ENCODE measurements at places on chromosomes 16 and 17.

DNA sequence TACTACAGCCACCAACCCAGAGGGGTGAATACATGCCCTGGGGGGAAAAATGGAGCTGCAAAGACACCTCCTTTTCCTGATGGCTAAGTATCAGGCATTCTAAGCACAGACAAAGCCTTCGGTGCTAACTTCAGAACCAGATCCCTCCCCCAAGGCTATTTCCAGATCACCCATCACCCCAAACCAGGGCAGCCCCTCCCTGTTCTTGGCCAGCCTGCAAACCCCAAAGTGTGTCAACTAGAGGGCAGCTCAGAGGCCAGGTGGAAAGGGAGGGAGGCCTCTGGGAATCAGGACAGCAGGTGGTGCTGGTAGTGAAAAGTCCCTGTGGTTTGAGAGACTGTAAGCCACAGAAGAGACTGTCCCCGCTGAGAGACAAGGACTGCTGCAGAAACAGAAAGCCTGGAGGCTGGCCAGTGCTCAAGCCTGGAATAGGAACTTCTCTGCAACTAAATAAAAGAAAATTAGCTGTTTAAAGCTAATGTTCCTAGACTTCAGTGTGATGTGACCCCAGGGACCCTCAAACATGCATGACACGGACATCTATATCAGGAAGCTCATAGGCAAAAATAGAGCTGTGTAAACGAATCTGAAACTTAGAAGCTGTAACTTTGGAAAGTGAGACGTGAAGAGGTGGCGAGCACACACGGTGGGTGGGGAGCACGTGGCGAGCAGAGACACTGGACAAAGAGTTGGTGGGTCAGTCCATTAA, 9.1 kb downstream of the TUBG1 start:
- peak; percentile 82 for DNase-seq

- DNase-seq = no peak
These were observed 3.5 kb downstream of the ZBTB4 start for GRCh38 chr17:7475764-7476422.

GRCh38 chr16:84548508-84548907, 44.0 kb upstream of the MEAK7 start:
- no peak for DNase-seq

- no peak for DNase-seq
These were observed 12.2 kb upstream of the CLEC18C start for GRCh38 chr16:70161350-70161749.

DNA sequence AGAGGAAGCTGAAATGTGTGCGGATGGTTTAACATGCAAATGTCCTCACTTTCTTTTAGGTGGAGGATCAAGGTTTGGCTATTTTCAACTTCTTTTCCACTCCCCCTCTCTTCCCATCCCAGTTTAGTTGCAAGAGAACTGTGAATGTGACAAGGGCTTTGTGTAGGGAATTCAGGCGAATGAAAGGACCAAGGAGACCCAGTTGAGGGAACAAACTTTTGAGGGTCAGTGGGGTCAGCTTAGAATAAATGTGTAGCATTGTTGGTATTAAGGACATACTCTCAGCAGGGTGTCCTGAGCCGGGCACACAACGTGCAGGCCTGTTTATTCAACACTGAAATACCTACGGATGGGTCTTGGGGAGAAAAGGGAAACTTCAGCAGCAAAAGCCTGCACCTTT, 346.0 kb downstream of the PMP22 start:
- no peak for DNase-seq

DNA sequence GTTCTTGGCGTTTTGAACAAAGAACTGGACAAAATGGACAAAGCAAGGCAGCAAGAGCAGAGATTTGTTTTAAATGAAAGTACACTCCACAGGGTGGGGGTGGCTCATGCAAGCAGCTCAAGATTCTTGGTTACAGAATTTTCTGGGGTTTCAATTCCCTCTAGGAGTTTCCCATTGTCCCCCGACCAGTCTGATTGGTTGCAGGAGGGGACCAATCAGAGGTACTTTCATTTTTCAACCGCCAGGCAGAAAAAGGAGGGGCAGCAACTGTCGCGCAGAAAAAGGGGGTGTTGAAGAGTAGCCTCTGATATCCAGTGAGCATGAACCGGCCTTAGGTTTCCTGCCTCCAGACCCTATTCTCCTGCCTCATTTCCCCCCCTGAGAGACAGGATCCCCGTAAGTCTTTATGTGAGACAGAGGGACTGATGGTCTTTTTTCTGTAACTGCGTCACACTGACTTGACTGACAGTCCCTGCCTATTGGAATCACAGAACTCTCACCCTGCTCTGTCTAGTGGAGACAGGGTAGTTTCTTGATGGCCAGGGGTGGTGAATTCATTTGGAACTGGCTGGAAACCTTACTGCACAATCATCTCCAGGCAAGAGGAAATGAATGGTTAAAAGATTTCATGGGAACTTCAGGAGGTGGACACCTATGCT, 59.4 kb upstream of the ALOX12 start:
- DNase-seq = no peak

DNA sequence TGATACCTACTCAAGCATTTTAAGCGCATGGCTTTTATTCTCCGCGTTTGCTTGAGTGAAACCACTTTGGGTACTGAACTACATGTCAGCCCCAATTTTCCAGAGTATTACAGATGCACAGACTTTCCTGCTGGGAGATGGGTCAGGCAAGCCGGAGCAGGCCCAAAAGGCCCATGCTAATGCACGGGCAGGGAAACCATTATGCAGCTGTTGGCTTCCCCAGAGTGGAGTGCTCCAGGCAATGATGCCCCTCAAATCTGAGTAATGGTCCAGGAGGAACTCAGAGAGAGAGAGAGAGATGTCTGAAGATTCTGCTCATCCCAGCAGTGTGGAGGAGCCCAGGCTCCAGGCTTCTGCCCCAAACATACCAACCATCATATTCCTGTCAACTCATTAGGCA, 80.2 kb downstream of the CDH11 start:
- no peak for DNase-seq

DNA sequence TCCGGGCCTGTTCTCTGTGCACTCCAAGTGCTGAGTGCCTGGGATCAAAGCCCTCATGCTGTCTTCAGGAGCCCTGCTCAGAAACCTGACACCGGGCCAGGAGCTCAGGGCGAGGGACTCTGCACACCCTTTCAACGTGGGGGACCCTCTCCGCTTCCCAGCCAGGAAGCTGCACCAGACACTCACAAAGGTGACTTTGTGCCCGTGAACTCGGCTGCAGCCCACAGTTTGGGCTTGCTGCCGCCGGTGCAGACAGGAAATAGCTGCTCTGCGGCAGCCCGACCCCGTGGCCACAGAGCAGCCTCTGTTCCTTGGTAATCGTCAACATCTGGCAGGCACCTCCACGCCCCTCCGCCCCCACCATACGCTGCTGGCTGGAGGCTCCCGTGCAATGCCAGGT, 93.4 kb upstream of the METRNL start:
- DNase-seq = peak; percentile 93

- no peak for DNase-seq
These were observed 976 bp downstream of the CCL3L1 start for GRCh38 chr17:36195434-36196130.

GRCh38 chr17:6422654-6423241, 12.2 kb downstream of the AIPL1 start:
- no peak for DNase-seq

DNA sequence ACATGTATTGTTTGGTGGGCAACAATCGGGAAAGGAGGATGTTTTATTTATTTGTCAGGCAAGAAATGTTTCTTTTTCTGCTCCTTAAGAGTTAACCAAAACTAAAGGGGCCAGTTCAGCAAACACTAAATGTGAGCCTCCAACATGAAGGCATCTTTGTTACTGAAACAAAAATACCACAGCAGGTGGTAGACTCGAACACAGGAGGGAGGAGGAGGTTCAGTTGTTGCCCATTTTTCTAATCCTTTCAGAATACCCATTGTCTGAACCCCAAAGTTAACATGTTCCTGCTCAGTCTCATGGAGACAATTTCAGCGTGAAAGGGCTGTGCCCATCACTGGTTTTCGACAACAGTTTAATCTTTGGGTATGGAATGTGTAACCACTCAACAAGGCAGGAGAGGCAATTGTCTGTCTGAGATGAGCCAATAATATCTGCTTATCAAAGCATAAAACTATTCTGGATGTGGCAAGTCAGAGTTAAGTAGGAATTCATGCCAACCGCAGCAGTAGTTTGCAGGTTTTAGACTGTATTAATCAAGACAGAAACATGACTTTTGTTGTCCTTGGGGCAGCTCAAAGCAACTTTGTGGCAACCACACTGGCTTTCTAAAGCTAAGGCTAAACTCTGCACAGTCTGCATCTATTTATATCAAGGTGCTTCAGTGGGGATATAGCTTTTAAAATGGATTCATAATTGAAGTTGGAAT, 211.7 kb downstream of the FTO start:
- DNase-seq = no peak

- no peak for DNase-seq
These were observed 22.2 kb upstream of the RAB11FIP4 start for GRCh38 chr17:31369266-31369665.

DNA sequence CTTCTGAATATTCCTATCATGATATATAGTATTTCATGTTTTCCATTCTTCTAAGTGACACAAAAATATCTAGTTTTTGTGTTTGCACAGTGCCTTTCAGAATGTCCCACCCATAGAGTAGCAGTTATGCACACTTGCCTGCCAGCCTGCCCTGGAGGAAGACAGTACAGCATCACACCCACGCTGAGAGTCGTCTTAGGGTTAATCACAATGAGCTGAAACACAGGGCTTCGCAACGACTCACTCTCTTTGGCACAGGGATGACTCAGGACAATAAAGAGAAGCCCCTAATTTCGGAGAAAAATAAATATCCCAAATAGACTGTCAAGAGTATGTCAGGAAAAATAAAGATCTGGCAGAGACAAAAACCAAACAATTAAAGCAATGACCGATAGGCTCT, 11.6 kb upstream of the NDUFAB1 start:
- no peak for DNase-seq

DNA sequence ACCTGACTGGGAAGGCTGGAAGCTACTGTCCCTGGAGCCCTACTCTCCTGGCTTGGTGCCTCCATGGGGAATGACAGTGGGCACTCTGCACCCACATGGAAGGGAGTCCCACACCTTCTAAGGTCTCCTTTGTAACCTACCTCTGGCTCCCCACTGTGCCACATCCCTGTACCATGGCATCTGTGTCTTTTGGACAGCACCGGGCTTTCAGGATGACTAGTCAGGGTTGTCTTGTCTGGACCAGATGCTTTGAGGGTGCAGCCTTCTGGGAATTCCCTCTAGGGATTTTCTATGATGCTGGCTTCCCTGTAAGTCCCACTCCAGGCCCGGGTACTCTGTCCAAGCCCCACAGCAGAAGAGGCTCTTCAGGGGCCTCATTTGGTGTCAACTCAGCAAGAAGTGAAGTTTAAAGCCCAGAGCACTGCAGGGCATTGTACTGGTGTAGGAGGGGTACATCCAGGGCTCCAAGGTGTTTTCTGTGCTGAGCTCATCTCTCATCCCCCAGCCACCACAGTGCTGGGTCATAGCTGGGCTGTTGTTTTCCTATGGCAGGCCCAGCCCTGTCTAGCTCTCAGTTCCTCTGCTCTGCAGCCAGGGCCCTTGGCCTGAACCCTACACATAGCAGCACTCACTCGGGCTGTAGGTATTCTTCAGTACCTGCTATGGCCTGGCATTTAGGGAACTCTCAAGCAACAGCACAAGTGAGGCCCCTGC, 255.3 kb downstream of the CPPED1 start:
- no peak for DNase-seq

DNA sequence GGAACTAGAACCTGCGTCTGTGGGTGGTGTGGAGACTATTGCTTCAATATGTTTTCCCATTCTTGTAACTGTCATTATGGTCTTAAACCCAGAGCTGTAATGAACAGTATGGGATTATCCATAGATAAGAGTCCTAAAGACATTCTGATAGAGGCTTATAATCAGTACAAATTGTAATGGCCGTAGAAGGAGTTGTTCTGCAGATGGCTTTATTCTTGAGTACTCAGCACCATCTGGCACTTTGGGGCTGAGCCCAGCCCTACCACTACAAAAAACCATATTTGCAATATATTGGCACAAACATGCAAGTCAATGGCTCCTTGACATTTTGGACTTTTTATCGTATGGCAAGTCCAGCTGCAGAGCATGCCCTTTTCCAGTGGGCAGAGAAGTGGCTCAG, 150.0 kb downstream of the HS3ST4 start:
- no peak for DNase-seq

- DNase-seq = no peak
These were observed 7.9 kb downstream of the UNC119 start for GRCh38 chr17:28544402-28545140.

DNA sequence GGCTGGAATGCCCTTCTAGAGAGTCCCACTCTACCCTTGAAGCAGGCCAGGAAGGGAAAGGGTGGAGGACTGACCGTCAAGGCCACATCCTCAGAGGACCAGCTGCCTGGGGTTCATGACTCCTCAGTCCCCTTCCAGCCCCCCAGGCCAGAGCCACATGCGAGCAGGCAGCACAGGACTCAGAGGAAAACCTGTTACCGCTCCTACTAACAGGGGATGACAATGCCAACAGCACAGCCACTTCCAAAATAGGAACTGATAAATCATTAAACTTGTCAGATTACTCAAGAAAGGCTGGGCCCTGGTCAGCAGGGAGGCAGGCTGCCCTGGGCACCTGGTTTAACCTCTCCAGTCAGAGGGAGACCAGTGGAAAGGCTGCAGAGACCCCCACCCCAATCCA, 206.2 kb upstream of the SDK2 start:
- no peak for DNase-seq

DNA sequence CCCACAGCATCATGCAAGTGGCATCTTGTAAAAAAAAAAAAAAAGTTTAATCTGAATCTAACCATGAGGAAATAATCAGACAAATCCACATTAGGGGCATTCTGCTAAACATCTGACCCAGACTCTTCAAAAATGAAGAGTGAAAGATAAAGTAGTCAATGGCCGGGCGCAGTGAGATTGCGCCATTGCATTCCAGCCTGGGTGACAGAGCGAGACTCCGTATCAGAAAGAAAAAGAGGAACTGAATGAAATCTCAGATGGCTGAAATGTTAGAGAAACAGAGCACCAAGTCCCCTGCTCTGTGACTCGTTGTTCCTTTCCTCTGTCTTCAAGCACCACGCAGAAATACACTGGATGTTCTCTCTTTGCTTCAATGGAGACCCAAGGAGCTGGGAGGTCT, 12.7 kb upstream of the RNF135 start:
- no peak for DNase-seq

GRCh38 chr16:49856672-49857330, 889 bp upstream of the ZNF423 start:
- peak; percentile 68 for DNase-seq

DNA sequence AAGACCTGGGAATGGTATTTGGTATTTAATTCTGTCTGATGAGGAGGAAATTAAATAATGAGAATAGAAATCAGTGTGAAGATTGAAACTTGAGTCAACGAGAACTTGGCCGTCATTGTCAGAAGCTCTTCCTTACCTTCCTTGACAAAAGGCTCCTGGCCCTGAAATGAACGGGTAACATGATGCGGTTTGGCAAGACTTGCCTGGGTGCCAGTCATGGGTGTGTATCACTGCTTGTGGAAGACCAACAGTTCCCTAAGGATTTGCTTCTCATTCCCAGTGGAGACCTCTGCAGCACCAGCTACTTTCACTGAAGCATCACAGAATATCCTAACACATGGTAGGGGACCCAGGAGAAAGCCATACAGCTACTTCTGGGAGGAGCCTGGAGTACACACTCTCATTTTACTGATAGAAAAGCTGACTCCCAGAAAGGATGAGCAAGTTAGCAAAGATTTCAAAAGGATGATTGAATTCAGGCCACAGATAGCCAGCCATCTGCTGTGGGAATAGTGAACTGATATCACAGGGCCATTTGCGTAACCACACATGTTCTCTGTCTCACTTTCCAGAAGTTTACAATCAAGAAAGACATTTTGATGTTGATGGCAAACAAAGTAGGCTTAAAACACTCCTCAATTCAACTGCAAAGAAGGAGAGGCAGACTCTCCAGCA, 258.1 kb upstream of the SALL1 start:
- peak; percentile 22 for DNase-seq

- peak; percentile 69 for DNase-seq
These were observed 32.0 kb downstream of the MBTPS1 start for GRCh38 chr16:84084570-84085270.
